ENCODE measurements at places on chromosomes 12 and 14.

- no peak for DNase-seq
Observed at GRCh38 chr14:95515080-95515489, 1.4 kb downstream of the SYNE3 start.

- DNase-seq = no peak
Observed at GRCh38 chr12:14505626-14506596, 61.8 kb downstream of the PLBD1 start.

DNA sequence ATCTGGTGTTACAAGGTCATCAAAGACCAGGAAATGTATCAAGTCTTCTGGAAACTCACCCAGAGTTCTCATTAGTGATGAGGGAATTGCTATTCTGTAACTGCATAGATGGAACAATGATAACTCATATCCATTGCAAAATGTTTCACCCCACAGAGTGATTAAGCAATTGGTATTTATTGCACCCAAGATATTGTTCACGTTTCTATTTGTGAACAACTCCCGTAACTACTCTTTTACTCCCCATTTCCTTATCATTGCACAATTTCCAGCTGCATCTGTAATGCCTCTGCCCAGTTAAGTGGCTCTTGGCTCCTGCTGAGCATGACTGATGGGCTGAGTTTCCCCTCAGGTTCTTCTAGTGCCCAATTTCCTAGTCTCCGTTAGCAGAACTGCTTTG, 108.7 kb upstream of the PRICKLE1 start:
- DNase-seq = no peak

GRCh38 chr14:104515811-104516780, 63.5 kb upstream of the C14orf180 start:
- DNase-seq = no peak

DNA sequence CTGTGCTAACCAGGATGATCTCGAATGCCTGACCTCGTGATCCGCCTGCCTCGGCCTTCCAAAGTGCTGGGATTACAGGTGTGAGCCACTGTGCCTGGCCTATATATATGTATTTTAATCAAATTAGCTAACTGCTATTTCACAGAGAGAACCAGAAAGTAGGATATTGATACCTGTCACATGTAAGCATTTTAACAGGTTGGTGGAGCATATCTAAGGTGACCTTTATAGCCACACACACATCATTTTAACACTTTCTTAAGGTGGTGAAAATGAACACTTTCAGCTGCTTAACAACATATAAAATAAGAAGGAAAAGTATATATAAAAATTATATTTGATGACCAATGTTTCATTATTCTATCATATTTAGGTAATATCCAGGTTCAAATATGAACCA, 57.0 kb upstream of the ATF7IP start:
- DNase-seq = no peak

GRCh38 chr12:107670999-107671643, 14.5 kb upstream of the PWP1 start:
- DNase-seq = peak; percentile 63

DNA sequence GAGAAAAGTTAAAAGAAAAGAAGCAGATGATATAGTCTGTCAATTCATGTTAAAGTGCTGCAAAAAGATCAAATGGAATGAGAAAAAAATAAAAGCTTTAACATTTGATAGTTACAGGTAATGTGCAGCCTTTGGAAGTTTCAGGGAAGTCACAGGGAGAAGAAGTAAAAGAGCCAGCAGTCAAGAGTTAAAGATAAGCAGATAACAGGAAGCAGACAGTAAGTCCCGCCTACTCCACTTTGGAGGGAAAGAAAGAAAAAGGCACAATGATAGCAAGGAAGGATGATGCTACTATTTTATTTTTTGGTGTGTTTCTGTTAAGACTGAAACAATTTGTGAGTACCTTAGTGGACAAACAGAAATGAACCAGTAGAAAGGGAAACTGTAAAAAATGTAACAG, 111.1 kb upstream of the KRR1 start:
- no peak for DNase-seq

DNA sequence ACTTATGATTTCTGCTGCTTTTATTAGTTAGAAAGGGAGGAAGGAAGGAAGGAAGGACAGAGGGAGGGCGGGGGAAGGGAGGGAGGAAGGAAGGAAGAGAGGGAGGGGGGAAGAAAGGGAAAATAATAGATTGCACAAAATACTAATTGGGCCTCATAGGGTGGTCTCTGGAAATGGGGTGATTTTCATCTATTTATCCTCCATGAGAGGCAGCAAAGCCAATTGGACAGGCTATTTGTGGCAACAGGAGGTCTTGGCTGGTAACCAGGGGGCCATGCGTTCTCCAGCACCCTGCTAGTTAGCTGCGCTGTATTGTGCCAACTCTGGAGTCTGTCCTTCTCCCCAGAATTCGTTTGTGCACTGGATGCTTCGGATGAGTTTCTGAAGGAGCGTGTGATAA, 24.1 kb upstream of the PAPOLA start:
- no peak for DNase-seq

- peak; percentile 42 for DNase-seq
Observed at GRCh38 chr12:94149119-94149780, 873 bp downstream of the PLXNC1 start.
